ENCODE measurements at places on chromosomes 1 and 21.
A peak's percentile ranks its signal among the peaks of the same experiment; 100 is the strongest.

DNA sequence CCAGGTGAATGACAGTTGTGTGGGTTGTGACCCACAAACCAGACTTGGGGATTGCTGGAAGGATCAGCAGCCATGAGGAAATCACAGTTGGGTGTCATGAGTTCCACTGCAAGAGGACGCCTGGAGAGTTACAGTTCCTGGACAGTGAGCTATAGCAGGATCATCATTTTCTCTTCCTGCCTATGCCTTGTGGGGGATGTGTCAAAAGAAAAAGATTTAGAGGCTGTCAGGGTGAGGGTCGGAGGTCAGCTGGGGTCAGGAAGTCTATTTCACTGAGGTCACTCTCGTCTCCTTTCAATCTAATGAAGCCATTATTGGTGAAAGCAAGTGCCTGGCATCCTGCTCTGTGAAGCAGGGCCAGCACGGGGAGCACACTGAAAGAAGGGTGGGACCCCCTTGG, 7.0 kb upstream of the LIN28A start:
- no peak for DNase-seq

DNA sequence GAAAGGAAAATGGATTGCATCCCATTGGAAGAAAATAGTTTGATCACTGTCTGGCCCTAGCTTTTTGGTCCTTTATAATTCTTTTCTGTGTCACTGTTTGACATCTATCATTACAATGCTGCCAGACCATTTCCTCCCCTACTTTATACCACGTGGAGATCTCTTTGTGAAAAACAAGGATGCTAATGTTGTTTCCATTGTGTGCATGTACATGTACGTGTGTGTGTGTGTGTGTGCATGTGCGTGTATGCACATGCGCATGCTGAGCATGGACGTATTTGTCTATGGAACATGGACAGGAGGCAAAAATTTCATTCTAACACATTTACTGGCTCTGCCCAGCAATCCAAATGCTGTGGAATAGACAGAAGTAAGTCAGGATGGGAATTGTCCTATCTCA, 153.1 kb upstream of the PLXNA2 start:
- no peak for DNase-seq

DNA sequence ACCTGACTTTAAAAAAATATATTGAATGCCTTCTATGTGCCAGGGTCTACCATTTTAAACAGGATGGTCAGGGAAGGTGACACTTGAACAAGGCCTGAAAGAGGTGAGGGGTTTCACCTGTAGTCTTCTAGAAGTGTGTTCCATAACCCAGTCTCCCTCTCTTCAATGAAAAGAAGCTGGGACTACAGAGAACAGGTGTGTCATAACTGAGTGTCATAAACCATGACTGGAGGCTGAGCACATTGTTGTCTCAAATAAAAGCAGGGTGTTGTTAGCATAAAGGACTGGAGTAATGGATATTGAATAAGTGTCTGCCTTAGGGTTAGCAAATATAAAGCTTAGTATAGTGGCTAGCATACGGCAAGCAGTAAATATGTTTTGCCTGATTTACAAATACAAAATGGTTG, 65.4 kb downstream of the SYDE2 start:
- no peak for DNase-seq

DNA sequence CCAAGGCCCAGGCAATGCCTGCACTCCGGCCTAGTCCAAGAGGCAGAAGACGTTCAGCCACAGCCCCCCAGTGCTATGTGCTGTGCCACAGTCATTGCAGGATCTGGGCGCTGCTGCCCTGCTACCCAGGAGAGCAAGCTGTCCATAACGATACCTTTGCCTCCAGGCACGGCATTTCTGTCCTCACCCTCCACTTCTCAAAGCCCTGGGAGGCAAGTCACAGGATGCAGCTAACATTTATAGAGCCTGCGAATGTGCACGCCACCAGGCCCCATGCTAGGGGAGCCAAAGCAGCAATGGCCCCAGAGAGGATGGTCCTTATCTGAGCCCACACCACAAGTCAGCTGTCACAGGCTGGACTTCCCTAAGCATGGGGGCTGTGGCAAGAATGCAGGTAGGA, 13.8 kb downstream of the LRP8 start:
- no peak for DNase-seq

- no peak for DNase-seq
These were observed 792.4 kb upstream of the ADGRL2 start for GRCh38 chr1:81008293-81008692.

- peak; percentile 86 for DNase-seq
These were observed at the start of gene RCOR3 for GRCh38 chr1:211258756-211259637. Gene RCOR3, plus strand, starts transcription at chr1:211259366. Its CDS starts 195 bp downstream, at chr1:211259561.

Measured in stimulated activated CD4-positive, alpha-beta T cell treated with anti-CD3 and anti-CD28 coated beads, Interleukin-2, amount 100 ng/mL, for 48 hours (primary cell).